Mesothelial cell of epicardium (in vitro differentiated cells): ENCODE measurements at places on chromosomes 13 and 19.
A peak's percentile ranks its signal among the peaks of the same experiment; 100 is the strongest.

DNA sequence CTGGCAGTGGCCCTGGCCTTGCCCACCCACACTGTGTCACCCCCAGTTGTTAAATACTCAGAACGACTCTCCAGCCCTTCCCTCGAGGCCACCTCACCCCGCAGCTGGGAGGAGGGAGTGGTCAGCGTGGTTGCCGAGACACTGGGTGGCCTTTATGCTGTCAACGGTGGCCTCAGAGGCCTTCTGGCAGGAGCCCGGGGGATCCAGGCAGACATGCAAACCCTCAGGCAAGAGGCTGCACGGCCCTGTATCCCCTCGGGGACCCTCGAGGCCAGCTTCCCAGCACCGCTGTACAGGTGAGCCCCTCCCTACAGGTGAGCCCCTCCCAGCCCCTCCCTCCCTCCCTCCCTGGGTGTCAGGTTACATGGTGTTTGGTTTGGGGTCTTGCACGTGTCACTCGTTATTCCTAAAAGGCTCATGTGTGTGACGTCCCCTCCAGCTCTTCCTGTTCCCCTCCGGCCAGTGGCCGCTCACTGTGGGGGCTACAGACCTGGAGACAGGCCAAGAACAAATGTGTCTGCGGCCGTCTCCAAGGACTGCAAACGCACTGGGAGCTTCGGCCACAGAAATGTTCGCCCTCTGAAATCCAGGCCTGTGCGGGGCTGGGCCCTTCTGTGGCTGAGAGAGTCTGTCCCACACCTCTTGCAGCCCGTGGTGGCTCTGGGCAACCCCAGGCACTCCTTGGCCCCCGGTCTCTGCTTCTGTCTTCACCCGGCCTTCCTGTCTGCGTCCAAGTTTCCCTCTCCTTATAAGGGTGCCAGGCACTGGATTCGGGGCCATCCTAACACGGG, at the start of gene TEKTIP1:
Gene TEKTIP1 (plus strand): TSS at position 210 of the 791 bp plus-strand sequence. CDS start 4 bp downstream, at position 214.
- no peak for DNase-seq
- H3K27ac ChIP-seq = peak within 1 kb of the TSS; percentile 67
- H3K4me3 ChIP-seq = no peak within 1 kb of the TSS
- H3K27me3 ChIP-seq = no peaks in the 10 kb centered on the region
- peaks cover 5% of the 10 kb centered on the region for H3K4me1 ChIP-seq

DNA sequence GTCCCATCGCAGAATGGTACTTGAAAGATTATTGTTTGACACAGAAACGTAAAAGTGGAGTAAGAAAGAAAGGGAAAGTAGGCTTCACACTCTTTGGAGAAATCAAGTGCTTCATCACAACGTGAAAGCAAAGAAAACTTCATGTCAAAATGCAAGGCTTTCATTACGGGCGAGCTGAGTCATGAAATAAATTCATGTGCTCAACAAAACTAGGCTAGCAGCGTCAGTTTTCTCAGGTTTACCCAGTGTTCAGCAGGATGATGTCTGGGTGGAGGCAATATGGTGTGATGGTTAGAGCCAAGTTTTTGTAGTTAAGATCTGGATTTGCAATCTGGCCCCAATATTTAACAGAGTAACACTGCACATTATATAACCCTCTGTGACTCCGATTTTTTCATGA, 128.0 kb downstream of the TRPC4 start:
- no peaks in the 10 kb centered on the region for H3K27me3 ChIP-seq
- no peak overlapping the region for H3K27ac ChIP-seq
- H3K36me3 ChIP-seq = no peaks in the 10 kb centered on the region

DNA sequence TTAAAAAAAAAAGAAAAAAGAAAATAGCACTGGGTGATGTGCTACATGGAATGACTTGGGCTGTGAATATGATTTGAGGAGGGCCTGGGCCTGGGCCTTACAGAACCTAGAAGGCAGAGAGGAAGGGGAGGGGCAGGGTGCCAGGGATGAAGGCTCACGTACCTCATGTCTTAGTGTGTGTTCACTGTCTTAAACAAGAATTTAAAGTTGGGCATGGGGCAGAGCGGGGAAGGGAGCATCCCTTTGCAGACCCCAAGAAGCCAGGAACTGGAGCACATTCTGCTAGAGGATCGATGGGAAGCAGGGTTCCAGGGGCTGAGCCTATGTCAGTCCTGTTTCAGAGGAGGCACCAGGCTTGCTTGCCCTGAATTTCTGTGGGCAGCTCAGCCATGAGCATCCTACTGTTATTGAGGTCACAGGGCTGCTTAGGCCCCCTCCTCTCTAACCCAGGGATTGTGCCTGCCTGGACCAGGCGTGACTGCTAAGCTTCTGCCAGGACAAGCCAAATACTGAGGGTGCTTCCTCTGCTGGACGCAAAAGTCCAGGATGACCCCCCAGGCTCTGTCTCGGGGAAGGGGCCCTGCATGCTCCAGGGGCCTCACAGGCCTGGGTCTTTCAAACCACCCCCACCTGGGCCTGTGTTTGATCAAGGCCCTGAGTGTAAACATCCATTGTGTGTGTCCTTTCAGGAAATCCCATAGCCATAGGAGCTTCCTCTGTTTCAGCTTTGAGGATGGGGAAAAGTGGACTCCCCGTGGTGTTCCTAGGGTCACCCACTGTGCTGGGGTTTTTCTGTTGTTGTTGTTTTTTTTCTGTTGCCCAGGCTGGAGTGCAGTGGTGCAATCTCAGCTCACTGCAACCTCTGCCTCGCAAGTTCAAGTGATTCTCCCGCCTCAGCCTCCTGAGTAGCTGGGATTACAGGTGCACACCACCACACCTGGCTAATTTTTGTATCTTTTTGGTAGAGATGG, 4.8 kb downstream of the LSR start:
- H3K27me3 ChIP-seq = peaks cover 28% of the 10 kb centered on the region
- DNase-seq = peak; percentile 36
- H3K27ac ChIP-seq = no peak overlapping the region
- no peak overlapping the region for H3K4me3 ChIP-seq
- peaks cover 18% of the 10 kb centered on the region for H3K36me3 ChIP-seq
- peaks cover 31% of the 10 kb centered on the region for H3K4me1 ChIP-seq

GRCh38 chr19:41638641-41639081, 11.8 kb upstream of the CEACAM4 start:
- H3K4me3 ChIP-seq = no peak overlapping the region
- no peak for DNase-seq
- H3K27me3 ChIP-seq = no peaks in the 10 kb centered on the region
- peaks cover 3% of the 10 kb centered on the region for H3K36me3 ChIP-seq

GRCh38 chr19:15136234-15136954, 29.2 kb downstream of the SYDE1 start:
- H3K27ac ChIP-seq = no peak overlapping the region
- peaks cover 3% of the 10 kb centered on the region for H3K36me3 ChIP-seq
- no peak overlapping the region for H3K4me3 ChIP-seq
- DNase-seq = no peak

GRCh38 chr13:23902975-23903905, 5.9 kb upstream of the C1QTNF9B start:
- peaks cover 27% of the 10 kb centered on the region for H3K27me3 ChIP-seq
- H3K4me1 ChIP-seq = peaks cover 7% of the 10 kb centered on the region
- H3K4me3 ChIP-seq = peak overlapping the region; percentile 43
- no peak overlapping the region for H3K27ac ChIP-seq
- DNase-seq = no peak

DNA sequence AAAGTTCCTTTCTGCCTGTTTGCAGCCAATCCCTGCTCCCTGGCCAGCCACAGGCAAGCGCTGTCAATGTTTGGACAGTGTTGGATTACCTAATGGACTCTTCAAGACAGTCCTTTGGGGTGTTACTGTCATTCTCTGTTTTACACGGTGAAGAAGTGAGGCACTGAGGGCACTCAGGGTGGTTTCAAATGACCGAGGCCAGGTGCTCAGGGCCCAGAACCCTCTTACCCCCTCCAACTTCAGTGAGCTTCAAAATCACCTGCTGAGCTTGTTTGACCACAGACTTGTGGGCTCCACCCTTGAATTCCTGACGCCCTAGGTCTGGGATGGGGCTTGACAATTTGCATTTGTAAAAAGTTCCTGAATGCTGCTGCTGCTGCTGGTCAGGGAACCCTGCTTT, 97.9 kb downstream of the GGACT start:
- H3K36me3 ChIP-seq = peaks cover 2% of the 10 kb centered on the region
- DNase-seq = no peak

DNA sequence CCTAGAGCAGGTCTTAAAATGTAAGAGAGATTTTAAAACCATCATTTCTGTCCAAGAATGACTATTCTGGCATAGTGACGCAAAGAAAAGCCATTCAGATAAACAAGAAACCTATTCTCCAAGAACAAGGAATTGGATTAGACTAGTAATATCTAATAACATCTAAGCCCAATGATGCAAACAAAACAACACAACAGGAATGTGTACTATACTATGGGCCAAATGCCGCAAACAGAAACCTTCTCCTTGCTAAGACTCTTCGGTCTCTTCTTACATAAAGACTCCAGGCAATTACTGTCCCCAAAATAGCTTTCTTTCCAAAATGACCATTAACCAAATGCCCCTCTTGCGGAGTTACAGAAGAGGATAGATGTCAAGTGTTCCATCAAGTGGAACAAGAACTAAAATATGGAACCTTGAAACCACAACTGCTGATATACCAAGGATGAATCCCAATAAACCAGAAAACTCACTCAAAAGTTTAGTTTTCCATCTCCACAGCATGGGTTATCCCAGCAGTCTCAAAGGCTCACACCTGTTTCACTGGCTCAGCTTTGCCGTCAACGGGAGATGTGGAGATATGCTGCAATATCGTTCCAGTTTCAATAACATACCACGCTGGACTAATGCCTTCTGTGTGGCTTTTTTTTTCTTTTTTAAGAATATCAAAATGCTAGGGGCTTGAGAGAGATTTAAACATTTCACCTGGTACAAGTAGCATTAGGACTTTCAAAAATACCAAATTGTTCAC, 76.2 kb downstream of the FOXO1 start:
- H3K36me3 ChIP-seq = no peaks in the 10 kb centered on the region
- H3K4me1 ChIP-seq = peaks cover 69% of the 10 kb centered on the region
- no peak overlapping the region for H3K4me3 ChIP-seq
- H3K27me3 ChIP-seq = no peaks in the 10 kb centered on the region
- DNase-seq = no peak

GRCh38 chr19:16142032-16142580, 1.4 kb upstream of the HSH2D start:
- DNase-seq = no peak
- H3K36me3 ChIP-seq = no peaks in the 10 kb centered on the region
- no peak overlapping the region for H3K4me3 ChIP-seq
- H3K27me3 ChIP-seq = peaks cover 3% of the 10 kb centered on the region
- H3K4me1 ChIP-seq = no peaks in the 10 kb centered on the region

DNA sequence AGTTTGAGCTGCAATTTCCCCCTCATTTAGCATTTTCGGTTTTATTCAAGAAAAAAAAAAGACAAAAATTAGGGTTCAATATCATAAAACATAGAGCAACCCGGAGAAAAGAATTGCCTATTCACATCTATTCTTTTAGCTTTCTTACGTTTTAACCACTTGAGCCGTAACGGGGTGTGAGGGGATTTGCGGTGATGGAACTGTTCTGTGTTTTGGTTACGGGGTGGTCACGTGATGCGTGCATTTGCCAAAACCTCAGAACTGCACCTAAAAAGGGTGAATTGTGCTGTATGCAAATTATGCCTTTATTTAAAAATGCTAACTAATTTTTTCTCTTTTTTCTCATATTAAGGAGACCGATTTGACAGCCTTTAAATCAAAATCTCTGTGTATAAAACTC, 22.1 kb downstream of the CLEC11A start:
- peaks cover 32% of the 10 kb centered on the region for H3K27me3 ChIP-seq
- DNase-seq = no peak
- H3K27ac ChIP-seq = no peak overlapping the region
- H3K4me1 ChIP-seq = peaks cover 6% of the 10 kb centered on the region
- H3K4me3 ChIP-seq = no peak overlapping the region
